ENCODE measurements at places on chromosomes 6 and 20.

DNA sequence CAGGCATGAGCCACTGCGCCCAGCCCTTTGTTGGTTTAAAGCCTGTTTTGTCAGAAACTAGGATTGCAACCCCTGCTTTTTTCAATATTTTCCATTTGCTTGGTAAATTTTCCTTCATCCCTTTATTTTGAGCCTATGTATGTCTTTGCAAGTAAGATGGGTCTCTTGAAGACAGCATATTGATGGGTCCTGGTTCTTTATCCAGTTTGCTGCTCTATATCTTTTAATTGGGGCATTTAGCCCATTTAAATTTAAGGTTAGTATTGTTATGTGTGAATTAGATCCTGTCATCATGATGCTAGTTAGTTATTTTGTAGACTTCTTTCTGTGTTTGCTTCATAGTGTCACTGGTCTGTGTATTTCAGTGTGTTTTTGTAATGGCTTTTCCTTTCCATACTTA is 46.8 kb downstream of the ZC2HC1B start:
- H3K36me3 ChIP-seq: no peaks in the 10 kb centered on the region
- H3K4me1 ChIP-seq: no peaks in the 10 kb centered on the region
- no peak overlapping the region for H3K4me3 ChIP-seq
- H3K27ac ChIP-seq: no peak overlapping the region
- H3K27me3 ChIP-seq: no peaks in the 10 kb centered on the region

GRCh38 chr6:15539722-15540270 is 123.0 kb downstream of the DTNBP1 start:
- no peak overlapping the region for H3K27ac ChIP-seq
- peaks cover 9% of the 10 kb centered on the region for H3K36me3 ChIP-seq
- H3K4me1 ChIP-seq: peaks cover 2% of the 10 kb centered on the region
- no peak overlapping the region for H3K4me3 ChIP-seq

DNA sequence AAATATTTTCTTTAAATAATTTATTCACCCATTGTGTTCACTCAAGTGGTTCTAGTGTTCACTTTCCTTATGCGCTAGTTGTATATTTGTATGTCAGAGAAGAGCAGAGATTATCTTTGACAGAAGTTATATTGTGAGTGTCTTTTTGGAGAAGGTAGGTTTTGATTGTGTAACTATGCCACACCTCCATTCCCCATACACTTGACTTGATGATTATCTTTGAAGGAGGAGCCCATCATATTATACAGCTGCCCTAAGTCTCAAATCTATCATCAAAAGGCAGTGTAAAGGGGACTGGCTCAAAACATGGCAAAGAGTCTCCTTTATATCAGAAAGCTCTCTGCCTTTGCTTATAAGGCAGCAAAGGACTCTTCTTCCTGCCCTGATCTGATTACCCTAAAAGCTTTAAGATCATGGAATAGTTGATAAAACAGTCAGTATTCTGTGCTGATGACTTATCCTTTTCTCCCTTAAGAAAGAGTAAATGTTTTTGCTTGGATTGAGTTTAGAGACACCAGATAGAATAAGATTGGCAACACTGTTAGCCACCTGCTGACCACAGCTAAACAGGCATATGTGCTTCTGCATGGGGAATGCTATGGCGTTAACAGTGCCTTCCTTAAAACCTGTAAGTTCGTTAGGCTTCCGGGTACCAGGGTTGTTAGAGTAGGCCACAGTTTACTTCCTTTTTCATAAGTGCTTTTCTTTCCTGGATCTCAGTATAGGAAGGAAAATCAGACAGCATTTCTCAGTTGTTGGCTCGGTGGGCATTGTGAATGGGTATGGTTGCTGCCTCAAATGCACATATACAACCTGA is 22.6 kb downstream of the TOP1 start:
- DNase-seq: peak; percentile 50
- no peaks in the 10 kb centered on the region for H3K36me3 ChIP-seq
- H3K4me1 ChIP-seq: peaks cover 57% of the 10 kb centered on the region
- H3K4me3 ChIP-seq: no peak overlapping the region
- H3K27me3 ChIP-seq: no peaks in the 10 kb centered on the region

DNA sequence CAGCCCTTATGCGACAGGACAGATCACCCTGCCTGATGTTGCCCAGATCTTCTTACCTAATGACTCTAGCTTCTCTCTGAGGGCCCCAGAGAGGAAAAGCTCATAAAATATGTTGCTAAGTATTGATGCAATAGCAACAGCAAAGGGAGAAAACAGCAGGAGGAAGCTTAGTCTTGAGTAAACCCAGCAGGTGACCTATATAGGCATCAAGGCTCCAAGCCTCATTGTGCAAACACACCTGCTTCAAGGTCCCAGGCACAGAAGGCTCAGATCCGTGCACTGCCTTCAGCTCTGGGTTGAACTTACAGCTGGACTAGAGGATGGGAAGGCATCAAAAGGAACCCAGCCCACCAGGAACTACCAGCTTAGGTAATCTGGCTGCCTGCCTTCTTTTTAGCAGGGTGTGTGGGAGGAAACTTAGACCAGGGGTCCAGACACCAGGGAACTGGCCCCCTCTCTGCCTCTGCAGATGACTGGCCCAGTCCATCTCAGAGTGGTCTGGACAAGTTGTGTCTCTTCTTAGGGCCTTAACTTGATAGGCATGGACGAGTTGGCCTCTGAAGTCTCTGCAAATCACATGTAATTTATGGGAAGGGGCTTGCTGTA is 34.4 kb downstream of the TGM3 start:
- H3K4me3 ChIP-seq: no peak overlapping the region
- peaks cover 4% of the 10 kb centered on the region for H3K27me3 ChIP-seq
- H3K4me1 ChIP-seq: no peaks in the 10 kb centered on the region
- H3K27ac ChIP-seq: peak overlapping the region; percentile 48
- DNase-seq: peak; percentile 44

GRCh38 chr6:169723991-169724493 is 258 bp downstream of the PHF10 start:
- DNase-seq: no peak
- H3K36me3 ChIP-seq: no peaks in the 10 kb centered on the region
- no peaks in the 10 kb centered on the region for H3K27me3 ChIP-seq
- peaks cover 10% of the 10 kb centered on the region for H3K4me1 ChIP-seq
- peak overlapping the region; percentile 90 for H3K27ac ChIP-seq
- H3K4me3 ChIP-seq: peak overlapping the region; percentile 99

GRCh38 chr6:21123507-21124436 is 469.8 kb upstream of the SOX4 start:
- no peaks in the 10 kb centered on the region for H3K27me3 ChIP-seq
- no peaks in the 10 kb centered on the region for H3K36me3 ChIP-seq
- DNase-seq: peak; percentile 73
- H3K4me1 ChIP-seq: peaks cover 7% of the 10 kb centered on the region
- no peak overlapping the region for H3K27ac ChIP-seq

- H3K27ac ChIP-seq: no peak overlapping the region
- H3K4me3 ChIP-seq: no peak overlapping the region
- DNase-seq: peak; percentile 51
- no peaks in the 10 kb centered on the region for H3K36me3 ChIP-seq
- H3K4me1 ChIP-seq: no peaks in the 10 kb centered on the region
- no peaks in the 10 kb centered on the region for H3K27me3 ChIP-seq
These were observed 111.7 kb downstream of the PREX1 start for GRCh38 chr20:48716086-48716485.

DNA sequence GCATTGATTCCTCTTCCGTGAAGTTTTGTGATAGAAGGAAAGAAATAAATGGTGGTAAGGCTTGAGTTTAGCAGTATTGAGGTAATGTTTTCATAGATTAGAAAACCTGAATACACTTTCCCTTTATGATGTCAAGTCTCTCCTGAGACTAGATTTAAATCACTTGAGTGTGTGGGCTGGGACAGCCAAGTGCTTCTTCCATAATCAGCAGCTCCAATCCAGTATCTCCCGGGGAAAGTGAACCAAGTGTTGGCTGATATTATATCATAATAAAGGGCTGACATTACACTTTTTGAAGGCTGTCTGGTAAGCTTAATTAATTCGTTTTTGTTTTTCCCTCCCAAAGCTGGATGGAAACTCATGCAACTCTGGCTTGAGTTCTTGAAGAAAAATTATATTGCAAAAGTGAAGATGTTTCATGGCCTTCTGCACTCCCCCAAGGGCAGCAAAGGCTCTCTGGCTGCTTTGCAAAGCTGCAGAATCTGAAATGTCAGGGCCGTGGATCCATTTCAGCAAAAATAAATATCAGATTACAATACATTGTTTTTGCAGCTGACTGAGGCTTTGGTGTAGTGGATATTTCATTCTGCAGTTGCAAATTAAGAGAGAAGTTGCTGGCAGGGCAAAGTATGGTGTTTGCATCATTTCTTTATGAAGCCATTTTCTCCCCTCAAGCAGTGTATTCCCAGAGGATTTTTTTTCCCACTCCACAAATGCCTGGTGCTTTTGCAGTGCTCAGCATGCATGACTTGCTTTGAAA is 101.2 kb downstream of the MKKS start:
- no peak overlapping the region for H3K4me3 ChIP-seq
- H3K36me3 ChIP-seq: no peaks in the 10 kb centered on the region
- H3K27ac ChIP-seq: no peak overlapping the region

DNA sequence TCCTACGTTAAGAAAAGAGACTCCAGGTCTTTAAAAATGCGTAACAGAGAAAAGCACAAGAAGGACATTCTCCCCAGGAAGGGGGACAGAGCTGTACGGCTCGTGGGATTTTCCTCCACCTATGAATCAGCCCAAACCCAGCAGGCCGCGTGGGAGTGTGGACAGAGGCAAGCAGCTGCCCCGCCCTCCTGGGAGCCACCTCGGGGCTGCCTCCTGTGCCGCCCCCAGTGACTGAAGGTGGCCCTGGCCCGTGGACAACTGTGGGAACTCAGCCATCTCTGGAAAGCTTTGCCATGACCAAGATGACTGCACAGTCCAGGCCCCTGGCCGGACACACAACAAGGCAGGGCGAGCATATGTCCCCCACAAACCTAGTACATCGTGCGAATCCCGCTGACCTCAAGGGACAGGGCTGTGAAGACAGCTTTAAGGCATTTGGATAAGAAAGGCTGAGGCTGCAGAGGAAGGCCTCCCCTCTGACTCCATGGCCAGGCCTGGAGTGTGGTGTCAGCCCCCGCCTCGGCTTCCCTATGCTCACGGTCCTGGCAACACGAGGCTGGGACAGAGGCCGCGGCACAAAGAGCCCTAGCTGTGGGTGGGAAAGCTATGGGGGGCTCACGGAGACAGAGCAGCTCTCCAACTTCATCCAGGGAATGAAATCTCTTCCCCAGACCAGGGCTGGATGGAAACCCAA is 26.9 kb downstream of the PXDC1 start:
- no peak overlapping the region for H3K27ac ChIP-seq
- no peak overlapping the region for H3K4me3 ChIP-seq
- H3K36me3 ChIP-seq: peaks cover 80% of the 10 kb centered on the region
- H3K4me1 ChIP-seq: no peaks in the 10 kb centered on the region

Measured in small intestine (tissue), 16 donors.